ENCODE measurements at places on chromosomes 6 and 20.

DNA sequence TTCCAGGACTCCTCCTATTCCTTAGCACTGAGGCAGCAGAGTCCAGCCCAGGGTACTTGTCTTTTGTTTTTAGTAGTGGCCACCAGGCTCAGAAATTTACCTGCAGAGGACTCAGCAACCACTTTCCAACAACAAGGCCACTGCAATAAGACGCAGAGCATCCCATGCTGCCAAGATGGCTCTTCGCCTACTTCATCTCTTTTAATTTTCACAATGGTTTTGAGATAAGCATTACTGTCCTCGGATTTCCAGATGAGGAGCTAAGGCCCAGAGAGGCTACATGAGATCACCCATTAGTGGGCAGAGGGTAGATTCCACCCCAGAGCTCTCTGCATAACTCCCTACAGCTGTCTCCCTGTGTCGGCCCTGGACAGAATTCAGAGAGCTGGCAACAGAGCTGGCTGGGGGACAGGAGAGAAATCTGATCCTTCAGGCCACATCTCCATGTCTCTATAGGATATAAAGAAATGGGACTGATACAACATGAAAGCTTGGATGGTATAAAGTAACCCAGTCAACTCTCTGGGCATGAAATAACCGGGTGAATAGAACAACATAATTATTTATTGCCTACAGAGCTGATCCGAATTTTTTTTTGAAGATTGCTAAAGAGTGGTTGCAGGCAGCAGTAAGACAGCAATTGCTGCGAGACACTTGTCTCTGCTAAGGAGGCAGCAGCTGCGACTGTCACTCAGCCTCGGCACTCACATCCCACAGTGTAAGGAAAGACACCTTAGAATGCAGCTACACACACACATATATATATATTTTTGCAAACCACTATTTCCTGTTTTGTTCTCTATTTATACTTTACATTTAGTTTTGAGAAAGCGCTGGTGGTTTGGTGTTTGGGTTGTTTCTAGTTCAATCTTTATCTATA is 37.2 kb downstream of the SCML4 start:
- DNase-seq, result no peak

DNA sequence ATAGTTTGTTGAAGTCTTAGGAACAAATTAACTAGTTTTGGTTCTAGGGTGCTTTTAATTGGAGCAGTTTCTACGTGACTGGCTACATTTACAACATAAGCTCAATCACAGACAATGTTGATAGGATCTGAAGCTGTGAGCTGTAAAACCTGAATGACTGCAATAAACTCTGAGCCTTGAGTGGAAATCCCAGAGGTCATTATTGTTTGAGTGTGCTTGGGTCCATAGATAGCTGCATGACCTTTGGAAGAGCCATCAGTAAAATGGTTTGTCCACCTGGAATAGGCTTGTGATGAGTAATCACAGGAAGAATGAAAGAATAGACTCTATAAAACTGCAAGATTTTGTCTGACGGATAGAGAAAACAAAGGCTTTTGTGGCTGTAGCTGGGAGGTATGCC is 26.7 kb downstream of the HLA-DRB1 start:
- DNase-seq, result no peak

DNA sequence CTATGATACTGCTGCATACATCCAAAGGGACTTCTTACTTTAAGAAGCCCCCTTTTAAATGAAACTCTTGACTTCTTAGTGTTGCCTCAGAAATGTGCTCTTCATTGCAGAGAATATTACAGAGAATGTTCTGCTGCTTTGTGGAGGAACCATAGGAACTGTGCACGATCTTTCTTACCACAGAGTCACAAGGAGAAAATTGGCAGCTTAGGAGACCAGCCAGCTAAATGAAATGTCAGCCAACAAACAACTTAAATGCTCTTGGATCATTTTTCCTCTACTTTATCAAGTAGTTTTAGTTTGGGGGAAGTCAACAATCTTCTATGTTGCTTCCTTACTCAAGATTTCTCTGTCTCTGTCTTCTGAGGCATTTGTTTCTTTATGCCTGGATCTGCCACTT is 125.9 kb upstream of the MLIP start:
- no peak for DNase-seq

DNA sequence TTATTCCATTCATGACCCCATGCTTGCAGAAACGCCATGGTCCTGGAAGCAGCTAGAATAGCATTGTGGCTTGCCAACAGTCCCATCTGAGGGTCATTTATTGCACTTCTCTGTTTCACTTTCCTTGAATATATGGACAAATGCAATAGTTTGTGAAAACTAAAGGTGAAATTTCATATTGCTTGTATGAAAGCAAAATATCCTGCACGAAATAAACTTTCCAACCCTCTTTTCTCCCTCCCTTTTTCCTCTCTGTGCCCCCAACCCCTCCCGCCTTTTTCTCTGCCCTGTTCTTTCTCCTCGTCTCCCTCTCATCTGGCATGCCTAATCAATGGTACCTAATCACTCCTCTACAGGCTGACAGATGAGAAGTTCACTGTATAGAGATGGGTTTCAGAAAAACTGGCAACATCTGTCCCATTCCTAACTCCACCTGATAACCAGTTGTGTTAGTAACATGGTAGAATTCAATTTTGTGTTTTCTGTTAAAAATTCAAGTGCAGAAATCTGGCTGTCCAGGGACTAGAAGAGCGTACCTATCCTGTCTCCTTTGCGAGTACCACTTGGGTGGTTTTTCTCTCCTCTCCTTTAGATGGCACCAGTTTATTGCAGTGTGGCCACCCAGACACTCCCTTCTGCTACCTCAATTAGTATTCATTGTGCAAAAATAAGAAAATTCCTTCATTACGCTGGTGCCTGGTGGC is 198.6 kb downstream of the FOXA2 start:
- no peak for DNase-seq

DNA sequence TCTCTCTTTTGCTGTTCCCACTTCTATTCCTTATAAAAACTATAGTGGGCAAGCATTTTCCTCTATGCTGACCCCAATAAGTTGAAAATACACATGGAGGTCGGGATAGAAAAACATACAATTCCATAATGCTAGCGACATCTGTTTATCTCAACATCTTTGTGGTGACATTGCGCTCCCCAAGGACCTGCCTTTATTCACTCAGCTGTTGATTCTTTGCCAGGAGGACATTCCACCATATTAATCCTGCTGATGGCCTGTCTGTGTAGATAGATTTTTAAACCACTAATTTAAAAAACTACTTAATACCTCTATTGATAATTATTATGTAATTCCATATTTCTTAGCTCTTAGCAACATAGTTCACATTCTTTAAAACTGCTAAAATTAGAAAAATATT is 555.3 kb upstream of the MAP3K7 start:
- DNase-seq, result no peak

DNA sequence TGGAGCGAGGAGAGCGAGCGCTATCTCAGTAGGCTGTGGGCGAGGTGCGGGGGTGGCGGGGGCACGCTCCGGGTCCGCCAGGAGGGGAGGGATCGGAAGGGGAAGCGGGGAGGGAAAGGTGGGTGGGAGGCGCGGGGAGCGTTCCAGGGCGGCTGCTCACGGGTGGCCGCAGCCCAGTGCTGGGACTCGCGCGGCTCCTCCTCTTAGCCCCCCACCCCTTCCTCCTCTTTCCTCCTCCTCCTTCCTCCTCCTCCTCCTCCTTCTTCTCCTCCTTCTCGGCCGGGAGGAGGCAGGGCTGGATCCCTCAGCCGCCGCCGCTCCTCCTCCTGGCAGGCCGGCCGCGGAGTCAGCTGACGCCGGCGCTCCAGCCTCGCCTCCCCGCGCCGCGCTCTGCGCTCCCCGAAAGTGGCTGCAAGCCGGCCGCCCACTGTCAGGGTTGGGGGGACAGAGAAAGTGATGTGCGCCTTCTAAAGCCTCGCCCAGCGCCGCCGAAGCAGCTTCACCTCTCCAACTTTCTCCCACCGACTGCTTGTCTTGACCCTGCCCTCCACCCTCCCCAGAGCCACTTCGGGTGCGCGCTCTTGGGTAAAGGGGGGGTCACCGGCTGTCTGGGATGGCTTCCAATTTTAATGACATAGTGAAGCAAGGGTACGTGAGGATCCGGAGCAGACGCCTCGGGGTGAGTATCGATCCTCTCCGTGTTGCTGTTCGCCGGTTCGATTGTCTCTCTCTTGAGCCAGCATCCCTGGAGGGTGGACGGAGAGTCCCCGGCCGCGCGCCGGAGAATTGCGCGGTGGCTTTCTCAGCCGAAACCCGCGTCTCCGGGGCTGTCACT is at the start of gene DOK5:
Gene DOK5 (plus strand): TSS at position 260 of the 835 bp plus-strand sequence. CDS start 354 bp downstream, at position 614.
- no peak for DNase-seq

DNA sequence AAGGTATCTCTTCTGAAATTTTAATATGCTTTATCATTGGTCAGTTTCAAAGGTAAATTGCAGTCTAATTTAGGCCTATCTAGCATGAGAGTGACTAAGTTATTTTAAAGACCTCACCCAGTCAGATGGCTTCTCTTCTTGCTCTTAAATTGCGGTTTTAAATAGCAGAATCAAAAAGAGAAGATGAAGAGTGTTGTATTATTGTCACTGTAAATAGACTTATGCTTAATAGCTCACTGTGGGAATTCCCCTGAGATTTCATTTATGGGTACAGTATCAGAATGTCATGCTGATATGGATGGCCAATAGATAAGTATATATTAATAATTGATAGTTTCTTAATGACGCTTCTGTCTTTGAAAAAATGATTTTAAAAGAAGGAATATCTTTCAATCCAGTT is 35.7 kb downstream of the AIG1 start:
- DNase-seq, result no peak

GRCh38 chr20:2276015-2276414 is 19.8 kb upstream of the TGM3 start:
- no peak for DNase-seq

DNA sequence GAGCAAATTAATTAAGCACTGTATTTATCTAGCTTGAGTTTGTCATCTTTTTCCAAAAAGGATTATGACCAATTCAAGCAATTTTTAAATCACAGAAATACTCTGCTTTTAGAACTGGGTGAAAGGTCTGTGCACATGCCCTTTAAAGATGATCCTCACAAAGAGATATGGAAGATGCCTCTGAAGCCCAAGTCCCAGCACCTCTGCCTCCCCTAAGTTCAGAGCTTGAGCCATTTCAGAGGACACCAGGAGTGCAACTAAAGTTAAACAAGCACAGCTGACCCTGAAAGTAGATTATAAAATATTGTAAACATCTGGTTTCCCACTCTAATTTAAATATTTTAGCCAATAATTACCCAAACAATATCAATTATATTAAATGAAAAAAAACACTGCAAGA is 139.5 kb upstream of the BEND6 start:
- DNase-seq, result no peak

- no peak for DNase-seq
Measured at GRCh38 chr6:15077006-15077405, 168.9 kb upstream of the JARID2 start.

GRCh38 chr6:31193206-31193605 is 22.7 kb upstream of the POU5F1 start:
- no peak for DNase-seq

DNA sequence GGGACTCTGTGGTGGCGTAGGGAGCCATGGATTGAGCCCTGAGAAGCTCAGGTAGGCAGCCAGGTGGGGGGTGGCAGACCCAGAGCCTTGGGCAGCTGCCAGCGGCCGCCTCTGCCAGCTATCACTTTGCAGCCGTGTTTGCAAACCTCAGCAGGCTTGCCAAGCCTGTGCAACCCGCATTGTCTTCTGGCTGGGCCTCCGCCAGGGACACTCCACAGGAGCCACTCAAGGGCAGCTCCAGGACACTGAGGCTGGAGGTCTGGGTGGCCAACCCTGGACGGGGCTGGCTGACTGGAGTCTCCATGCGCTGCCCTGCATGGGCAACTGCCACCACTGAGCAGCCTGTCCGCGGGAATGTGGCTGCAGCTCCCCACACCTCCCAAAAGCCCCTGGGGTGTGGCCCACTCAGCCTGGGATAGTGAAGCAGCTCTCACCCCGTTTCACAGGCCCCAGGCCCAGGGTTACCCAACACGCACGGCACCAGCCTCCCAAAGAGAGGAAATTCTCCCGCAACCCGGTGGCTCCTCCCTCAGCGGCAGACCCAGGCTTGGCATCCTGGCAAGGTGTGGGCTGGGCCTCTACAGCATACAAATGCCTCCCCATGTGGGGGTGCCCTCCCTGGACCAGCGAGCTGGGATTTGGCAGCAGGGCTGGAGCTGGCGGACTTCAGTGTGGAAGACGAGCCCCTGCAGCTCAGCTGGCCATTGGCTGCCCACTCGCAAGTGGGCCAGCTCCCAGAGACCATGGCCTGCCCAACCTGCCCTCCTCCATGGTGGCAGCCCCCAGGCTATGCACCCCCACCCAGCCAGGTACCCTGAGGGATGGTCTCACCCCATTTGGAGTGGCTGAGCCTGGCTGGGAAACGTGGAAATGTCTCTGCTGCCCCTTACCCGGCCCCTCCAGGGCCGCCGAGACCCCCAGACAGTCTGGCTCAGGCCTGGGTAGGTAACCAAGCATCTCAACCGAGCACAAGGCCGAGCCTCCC is 2.9 kb downstream of the CHRNA4 start:
- DNase-seq, result no peak

DNA sequence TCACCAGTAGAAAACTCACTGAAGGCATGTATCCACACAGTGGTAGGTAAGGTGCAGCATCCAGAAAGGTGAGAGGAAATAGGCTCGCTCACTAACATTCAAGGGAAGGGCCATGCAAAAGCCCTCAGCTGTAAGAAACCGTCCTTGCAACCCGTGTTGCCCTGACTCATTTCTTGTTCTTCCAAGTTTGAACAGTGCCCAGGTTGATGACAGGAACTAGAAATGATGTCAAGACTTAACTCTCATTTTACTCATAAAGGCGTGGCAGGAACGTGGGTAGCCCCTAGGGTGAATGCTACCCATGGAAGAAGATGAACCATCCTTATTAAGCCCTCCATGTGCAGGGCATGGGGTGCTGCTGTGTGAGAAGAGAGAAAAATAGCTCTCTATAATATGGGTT is 187.6 kb downstream of the CD83 start:
- DNase-seq, result no peak

GRCh38 chr6:113854531-113855499 is 2.3 kb upstream of the MARCKS start:
- DNase-seq, result no peak

GRCh38 chr6:44493132-44493531 is 105.6 kb downstream of the CDC5L start:
- no peak for DNase-seq

GRCh38 chr6:154202339-154202738 is 154.3 kb downstream of the IPCEF1 start:
- no peak for DNase-seq

GRCh38 chr6:170258407-170258806 is 32.5 kb downstream of the DLL1 start:
- no peak for DNase-seq
